Suppressor macrophage (primary cell): ENCODE measurements at places on chromosomes 11 and 22.
A peak's percentile ranks its signal among the peaks of the same experiment; 100 is the strongest.

DNA sequence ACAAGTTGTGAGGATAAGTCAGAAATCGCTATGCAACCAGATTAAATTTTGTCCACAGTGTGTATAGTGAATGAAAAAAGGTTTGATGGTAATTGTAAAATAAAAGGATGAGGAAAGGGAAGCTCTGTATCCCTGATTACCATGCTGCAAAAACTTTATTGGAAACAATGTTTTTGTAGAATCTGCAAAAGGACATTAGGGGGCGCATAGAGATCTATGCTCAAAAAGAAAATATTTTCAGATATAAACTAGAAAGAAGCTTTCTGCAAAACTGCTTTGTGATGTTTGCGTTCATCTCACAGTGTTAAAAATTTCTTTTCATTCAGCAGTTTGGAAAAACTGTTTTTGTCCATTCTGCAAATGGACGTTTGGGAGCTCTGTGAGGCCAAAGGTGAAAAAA, 390.5 kb downstream of the OR4C45 start:
- no peak for DNase-seq

GRCh38 chr11:62391642-62392425, 27.0 kb upstream of the SCGB1A1 start:
- DNase-seq: no peak

GRCh38 chr22:43126501-43127165, 16.1 kb downstream of the BIK start:
- no peak for DNase-seq

DNA sequence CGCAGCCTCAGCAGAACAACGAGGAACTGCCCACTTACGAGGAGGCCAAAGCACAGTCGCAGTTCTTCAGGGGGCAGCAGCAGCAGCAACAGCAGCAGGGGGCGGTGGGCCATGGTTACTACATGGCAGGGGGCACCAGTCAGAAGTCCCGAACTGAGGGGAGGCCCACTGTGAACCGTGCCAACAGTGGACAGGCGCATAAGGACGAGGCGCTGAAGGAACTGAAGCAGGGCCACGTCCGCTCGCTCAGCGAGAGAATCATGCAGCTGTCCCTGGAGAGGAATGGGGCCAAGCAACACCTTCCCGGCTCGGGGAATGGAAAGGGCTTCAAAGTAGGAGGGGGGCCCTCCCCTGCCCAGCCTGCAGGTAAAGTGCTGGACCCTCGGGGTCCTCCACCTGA, 31.6 kb downstream of the AMOTL1 start:
- no peak for DNase-seq

GRCh38 chr22:48750826-48751440, 1076.7 kb downstream of the BRD1 start:
- DNase-seq: no peak

DNA sequence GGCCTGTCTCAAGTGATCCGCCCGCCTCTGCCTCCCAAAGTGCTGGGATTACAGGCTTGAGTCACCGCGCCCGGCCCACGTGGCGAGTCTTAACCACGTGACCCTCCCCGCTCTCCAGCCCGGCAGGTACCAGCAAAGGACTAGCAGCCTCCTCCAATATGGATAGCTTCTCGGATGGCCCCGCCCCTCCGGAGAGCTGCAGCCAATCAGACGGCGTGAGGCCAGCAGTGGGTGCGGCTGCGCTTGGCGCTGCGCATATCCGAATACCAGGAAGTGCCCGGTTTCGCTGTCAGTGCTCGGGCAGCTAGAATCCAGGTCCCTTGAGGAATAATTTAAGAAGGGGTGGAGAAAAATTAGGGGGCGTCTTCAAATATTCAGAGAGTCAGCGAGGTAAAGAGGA, 14.7 kb upstream of the PISD start:
- peak; percentile 95 for DNase-seq

DNA sequence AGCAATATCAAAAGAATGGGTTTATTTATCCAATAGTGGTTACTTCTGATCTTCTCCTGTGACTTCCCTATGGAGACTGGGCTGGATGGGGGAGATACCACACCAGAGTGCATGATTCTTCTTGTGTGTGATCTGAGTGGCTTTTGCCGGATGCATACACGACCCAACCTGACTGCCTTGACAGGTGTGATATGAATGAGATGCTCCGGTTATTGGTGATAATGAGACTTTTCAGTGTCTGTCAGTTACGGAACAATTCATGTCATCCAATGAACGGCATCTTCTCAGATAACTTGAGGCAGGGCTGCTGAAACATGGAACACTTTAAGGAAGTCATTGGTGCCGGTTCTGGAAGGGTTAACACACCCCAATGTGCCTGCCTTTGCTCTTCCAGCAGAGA, 17.7 kb downstream of the FJX1 start:
- no peak for DNase-seq

GRCh38 chr11:124867700-124868099, 2.5 kb downstream of the ROBO3 start:
- DNase-seq: peak; percentile 40

- DNase-seq: peak; percentile 95
These were observed 89.8 kb downstream of the RPS6KA4 start for GRCh38 chr11:64448599-64449380.

DNA sequence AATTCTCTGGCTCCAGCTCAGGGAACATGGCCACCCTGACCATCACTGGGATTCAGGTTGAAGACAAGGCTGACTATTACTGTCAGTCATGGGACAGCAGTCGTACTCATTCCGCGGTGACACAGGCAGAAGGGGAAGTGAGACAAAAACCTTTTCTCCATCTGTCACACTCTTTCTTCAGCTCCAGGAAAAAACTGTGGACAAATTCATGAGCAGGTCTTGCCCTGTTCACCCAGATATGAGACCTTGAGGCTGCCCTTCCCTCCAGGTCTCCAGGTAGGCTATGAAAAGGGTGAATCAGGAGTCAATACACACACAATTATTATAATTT, 39.4 kb upstream of the GGTLC2 start:
- DNase-seq: peak; percentile 8

- DNase-seq: no peak
These were observed 110.8 kb downstream of the KCNQ1OT1 start for GRCh38 chr11:2588809-2589537.

DNA sequence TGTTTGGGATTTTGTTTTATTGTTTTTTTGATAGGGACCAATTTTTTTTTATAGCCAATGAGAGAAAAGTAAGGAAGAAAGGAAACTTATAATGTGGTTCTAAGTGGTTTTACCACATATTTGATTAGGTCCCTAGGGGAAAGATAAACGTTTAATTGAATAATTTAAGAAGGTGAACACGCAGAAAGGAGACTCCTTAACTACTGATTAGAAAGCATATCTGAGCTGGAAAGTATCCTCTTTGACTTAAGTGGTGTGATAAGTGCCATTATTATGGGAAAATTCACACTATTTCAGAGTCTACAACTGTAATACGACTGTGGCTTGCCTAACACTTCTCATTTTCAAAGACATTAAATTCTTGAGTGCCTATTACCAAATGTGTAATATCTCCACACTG, 106.5 kb upstream of the GRAMD1B start:
- no peak for DNase-seq

DNA sequence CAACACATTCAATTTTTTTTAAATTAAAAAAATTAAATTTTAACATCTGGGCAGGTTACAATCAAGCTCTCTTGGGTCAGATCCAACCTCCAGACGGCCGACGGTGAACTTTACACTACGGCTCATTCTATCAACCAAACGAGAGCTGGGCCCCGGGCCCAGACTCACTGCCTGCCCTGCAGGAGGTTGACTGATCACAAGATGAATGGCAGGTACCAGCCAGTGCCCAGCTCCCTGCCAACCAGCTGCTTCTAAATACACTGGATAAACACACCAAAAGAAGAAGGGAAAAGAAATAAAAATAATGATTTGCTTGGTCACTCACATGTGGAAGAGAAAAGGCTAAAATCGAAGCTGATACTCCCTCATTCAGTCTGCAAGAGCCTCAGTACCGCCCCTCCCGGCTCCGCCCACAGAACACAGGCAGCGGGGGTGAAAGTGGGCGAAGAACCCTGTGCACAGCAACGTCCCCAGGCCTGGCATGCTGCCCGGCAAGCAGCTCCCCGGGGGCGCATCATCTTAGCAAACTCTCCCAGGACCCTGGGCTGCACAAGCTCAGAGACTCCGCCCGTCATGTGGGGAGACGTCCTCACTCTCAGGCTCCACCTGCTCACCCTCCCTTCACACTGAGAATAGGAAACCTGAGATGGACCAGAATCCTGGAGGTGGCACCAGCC, 303.4 kb downstream of the SHANK2 start:
- DNase-seq: no peak

DNA sequence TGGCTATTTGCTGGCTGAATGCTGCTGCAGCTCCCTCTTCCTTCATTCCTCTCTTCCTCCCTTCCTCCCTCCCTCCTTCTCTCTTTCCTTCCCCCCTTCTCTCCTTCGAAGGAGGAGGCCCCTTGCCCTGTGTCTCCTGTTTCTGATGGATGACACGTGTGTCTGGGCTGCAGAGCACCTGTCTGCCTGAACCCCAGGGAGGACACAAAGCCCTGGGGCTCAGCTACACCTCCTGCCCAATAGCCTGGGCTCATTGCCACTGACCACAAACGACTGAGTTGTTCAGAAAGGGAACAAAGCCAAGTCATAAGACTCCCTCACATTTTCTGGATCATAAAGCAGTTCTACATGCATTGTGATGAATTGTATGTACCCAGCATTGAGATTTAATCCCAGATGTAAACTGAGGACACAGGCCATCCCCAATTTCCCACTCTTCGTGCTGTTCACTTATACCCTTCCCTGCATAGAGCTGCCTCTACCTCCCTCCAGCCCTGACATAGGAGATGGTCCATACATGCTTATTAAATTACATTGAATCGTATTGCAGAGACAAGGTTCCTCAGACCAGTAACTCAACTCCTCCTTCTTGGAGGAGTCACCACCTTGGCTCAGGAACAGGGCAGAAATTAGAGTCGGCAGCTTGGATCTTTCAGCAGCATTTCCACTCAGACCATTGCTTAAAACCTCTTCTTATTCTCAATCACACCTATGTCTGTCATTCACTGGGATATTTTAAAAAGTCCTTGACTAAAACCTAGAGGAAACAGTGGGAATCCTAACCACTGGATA, 1.2 kb downstream of the CSRP3 start:
- peak; percentile 35 for DNase-seq

DNA sequence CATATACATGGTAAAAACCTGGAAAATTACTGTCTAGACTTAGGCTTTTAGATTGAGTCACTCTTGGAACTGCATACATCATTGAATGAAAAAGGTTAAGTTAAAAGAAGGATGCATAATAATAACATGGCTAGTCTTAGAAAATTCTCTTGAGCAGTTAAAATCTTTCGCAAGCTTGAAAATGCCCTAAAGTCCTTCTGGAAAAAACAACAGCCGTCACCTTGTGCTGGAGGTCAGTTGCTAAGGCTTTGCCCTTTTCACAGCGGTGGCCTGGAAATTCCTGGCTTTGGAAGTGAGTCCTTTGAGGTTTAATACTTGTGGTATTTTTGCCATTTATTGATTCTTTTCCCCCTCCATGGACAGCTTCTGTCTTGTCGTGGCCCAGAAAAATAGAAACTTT, 17.4 kb upstream of the FBLN1 start:
- DNase-seq: no peak

- DNase-seq: no peak
These were observed 1351.1 kb downstream of the BRD1 start for GRCh38 chr22:48476577-48476976.

GRCh38 chr11:78020246-78020645, 2.8 kb downstream of the KCTD14 start:
- DNase-seq: no peak

DNA sequence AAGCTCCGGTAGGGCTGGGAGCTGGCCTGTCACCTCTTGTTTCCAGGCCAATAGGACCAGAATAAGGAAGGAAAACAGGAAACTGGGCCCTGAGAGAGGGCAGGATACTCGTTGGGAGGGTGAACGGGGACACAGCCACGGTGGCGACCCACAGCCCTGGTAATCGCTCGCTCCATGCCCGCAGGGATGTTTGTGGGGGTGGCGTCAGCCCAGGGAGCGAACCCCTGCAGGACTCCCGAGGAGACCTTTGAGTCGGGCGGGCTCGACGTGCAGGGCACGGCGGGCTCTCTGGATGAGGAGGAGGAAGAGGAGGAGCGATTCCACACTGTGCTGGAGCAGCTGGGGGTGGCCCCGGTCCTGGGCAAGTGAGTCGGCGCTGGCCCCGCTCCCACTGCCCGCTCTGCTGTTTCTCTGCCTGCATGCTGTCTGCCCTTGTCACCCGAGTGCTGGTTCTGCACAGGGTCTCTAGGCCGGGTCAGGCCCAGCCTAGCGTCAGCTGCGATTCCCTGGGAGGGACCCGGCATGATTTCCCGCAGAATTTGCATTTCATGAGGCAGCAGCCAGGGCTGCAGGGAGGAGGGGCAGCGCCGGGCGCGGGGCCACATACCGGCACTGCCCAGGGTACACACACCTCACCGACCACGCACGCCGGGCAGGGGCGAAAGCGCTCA, 1.6 kb downstream of the CRACR2B start:
- DNase-seq: peak; percentile 48

GRCh38 chr11:46181843-46182424, 60.7 kb upstream of the PHF21A start:
- no peak for DNase-seq

DNA sequence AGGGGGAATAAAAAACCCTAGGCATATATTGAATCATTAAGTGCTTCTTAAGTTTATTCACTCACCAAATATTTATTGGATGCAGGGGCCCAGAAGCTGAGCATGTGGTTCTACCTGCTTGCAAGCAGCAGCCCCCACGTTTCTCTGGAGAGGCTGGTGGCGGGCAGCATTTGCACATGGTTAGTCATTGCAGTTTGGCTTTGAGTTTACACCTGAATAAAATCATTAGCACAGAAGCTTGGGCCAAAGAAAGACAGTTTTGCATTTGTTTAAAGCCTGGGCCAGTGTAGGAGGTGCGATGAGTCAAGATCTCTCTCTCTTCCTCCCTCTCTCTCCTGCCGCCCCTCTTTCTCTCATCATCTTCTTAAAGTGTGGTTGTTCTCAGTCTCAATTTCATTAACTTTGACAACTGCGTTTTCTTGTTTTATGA, 72.6 kb downstream of the C22orf31 start:
- no peak for DNase-seq

DNA sequence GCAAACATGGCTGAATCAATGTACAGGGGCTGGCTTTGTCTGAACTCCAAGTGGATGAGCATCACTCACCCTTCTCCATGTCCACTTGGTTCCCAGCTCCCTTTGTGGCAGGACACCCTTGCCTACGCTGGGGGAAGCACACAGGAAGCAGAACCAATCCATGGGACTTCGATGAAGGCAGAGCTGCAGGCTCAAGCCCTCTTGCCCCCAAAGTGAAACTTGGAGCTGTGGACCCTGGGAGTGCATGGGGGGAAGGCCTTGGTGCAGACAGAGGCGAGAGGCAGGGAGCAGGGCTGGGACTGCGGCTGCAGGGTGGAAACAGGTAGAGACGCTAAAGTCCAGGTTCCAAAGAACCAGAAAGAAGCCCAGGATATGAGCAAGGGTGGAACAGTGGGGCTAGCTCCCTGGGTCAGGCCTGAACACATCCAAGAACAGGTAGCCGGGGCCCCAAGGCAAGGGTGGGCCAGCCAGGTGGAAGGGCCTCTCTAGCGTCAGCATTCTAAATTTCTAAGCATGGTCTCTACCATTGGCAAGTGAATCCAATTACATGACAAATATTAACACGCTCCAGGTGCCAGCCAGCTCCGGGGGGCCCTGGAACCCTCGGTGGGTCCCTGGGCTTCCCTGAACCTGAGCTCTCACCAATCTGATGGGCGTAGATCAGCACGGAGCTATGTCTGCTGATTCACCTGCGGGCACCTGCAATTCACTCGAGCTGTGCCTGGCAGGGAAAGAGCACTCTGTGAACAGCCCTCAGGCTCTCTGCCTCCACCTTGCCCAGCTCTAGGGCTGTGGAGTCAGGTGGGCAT, 532.8 kb downstream of the BRD1 start:
- DNase-seq: no peak

- no peak for DNase-seq
These were observed 65.2 kb downstream of the NFAM1 start for GRCh38 chr22:42366806-42367581.

- peak; percentile 92 for DNase-seq
These were observed 125.6 kb upstream of the SORL1-AS1 start for GRCh38 chr11:121578251-121578976.
